ENCODE measurements at places on chromosomes 3 and 15. TPM values are rescaled to one million over a fixed set of nuclear protein-coding genes. Genes with fewer than 3 reads are reported as not detected.

GRCh38 chr3:106251160-106251892, 382.5 kb upstream of the CBLB start:
- no peak overlapping the region for H3K27ac ChIP-seq
- H3K36me3 ChIP-seq, result no peaks in the 10 kb centered on the region
- H3K27me3 ChIP-seq, result no peaks in the 10 kb centered on the region
- no peaks in the 10 kb centered on the region for H3K4me1 ChIP-seq
- no peak for DNase-seq

DNA sequence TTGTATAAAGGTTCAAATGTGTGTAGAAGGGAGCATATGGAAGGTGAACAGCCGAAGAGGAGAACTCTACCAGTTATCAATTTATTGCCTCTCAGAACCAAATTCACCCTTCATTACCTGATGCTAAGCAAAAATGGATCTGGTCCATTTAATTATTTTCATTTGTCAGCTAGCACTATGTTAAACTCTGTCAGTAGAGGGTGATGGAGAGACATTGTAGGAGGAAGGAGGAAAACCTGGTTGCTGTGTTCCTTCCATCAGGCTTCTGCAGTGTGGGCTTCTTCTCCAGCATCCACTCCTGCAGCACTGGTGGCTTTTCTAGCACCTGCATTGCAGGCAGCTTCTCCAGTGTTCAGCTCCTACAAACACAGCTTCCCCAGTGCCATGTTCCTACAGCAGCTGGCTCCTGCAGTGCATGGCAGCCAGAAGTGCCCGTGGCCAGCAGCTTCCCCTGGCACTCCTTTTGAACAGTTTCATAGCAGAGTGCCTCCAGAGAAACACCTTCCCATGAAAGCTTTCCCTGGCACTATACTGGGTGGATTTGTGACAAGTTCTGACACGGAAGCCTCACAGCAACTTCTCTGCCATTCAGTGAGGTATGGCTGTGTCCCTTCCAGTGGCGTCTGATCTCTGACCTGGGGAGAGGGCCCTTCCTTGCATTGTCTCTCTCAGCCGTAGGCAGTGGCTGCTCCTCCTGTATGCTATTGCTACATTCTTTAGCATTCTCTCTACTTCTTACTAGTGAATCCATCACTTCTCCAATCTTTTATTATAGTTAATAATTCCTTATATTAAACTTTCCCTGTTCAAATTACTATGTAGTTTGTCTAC, 14.6 kb upstream of the IL17RD start:
- H3K36me3 ChIP-seq, result no peaks in the 10 kb centered on the region
- no peak for DNase-seq
- H3K27ac ChIP-seq, result no peak overlapping the region
- no peaks in the 10 kb centered on the region for H3K4me1 ChIP-seq
- H3K4me3 ChIP-seq, result no peak overlapping the region
- H3K27me3 ChIP-seq, result peaks cover 6% of the 10 kb centered on the region

DNA sequence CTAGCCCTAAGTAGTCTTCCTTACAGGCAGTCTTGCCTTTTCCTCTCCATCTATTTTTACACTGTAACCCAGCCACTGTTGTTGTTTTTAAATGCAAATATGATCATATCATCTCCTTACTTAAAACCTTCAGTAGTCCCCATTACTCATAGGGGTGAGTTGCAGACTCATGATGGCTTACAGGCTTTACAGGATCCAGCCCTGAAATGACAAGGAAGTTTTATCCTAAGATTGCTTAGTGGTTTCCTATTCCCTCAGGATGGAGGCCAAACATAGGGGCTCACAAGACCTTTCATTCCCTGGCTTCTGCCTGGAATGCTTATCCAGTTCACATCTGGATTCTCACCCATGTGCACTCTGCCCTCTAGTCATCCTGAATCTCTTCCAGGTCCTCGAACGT, 27.7 kb upstream of the PCOLCE2 start:
- H3K27ac ChIP-seq, result no peak overlapping the region
- no peaks in the 10 kb centered on the region for H3K4me1 ChIP-seq
- no peak for DNase-seq
- peaks cover 9% of the 10 kb centered on the region for H3K27me3 ChIP-seq

- H3K36me3 ChIP-seq, result peaks cover 27% of the 10 kb centered on the region
- no peak overlapping the region for H3K27ac ChIP-seq
- H3K4me3 ChIP-seq, result no peak overlapping the region
- H3K4me1 ChIP-seq, result no peaks in the 10 kb centered on the region
- DNase-seq, result no peak
Measured at GRCh38 chr15:98946301-98947255, 61.0 kb downstream of the PGPEP1L start.

GRCh38 chr3:62287392-62287927, 85.9 kb downstream of the FEZF2 start:
- H3K27me3 ChIP-seq, result no peaks in the 10 kb centered on the region
- no peaks in the 10 kb centered on the region for H3K4me1 ChIP-seq
- no peak overlapping the region for H3K27ac ChIP-seq
- no peaks in the 10 kb centered on the region for H3K36me3 ChIP-seq

DNA sequence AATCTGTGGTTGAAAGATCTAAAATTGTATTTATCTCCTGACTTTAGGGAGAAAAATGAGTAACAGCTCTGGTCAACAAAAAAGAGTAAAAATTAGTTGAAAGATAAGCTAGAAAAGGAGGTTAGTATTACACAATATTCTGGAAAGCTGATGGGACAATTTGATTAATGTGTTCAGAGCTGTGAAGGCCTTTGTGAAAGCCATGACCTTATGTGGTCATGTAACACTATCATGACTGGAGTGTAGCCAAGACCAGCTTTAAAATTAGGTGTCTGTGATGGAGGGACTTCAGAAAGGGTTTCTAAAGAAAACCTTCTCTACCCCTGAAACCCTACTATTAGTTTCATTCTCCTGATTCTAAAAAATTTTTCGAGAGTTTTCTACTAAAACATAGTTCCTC, 127.2 kb downstream of the NFKBIZ start:
- H3K27ac ChIP-seq, result no peak overlapping the region
- H3K27me3 ChIP-seq, result no peaks in the 10 kb centered on the region
- H3K4me3 ChIP-seq, result no peak overlapping the region
- DNase-seq, result no peak
- H3K36me3 ChIP-seq, result no peaks in the 10 kb centered on the region

GRCh38 chr3:175075269-175075668, 216.1 kb downstream of the NAALADL2 start:
- no peak overlapping the region for H3K27ac ChIP-seq
- H3K4me1 ChIP-seq, result no peaks in the 10 kb centered on the region
- no peak for DNase-seq

GRCh38 chr3:36695769-36696137, 68.6 kb downstream of the DCLK3 start:
- H3K27me3 ChIP-seq, result no peaks in the 10 kb centered on the region
- no peaks in the 10 kb centered on the region for H3K36me3 ChIP-seq

- no peaks in the 10 kb centered on the region for H3K36me3 ChIP-seq
- H3K27ac ChIP-seq, result no peak overlapping the region
- H3K4me1 ChIP-seq, result peaks cover 13% of the 10 kb centered on the region
Measured at GRCh38 chr15:68375716-68376220, 56.2 kb downstream of the ITGA11 start.

THRB gene
- total RNA-seq, result not detected

TMC3 gene
- not detected for total RNA-seq

ZKSCAN7 gene
- total RNA-seq, result 0.49 TPM

TM6SF1 gene
- total RNA-seq, result not detected
